ENCODE measurements at places on chromosomes 12 and 14.
A peak's percentile ranks its signal among the peaks of the same experiment; 100 is the strongest.

DNA sequence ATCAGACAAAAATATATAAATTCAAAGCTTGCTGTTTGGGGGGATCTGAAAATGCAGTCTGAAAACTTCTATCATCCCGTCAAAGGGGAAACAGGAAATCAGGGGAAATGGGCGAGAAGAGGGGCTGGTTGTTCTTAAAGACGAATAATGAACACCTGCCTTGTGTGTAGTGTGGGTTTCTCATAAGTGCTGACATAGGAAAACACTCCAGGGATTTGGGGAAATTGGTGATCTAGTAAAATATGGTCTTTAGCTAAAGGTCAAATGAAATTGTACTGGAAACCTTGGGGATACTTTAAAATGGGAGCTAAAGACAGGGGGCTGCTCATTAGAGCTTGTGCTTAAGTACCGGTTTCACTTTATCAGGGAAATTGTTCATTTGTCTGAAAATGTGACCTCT is 39.6 kb upstream of the PIK3C2G start:
- DNase-seq, result no peak

- DNase-seq, result peak; percentile 52
These were observed 4.7 kb upstream of the FAM234B start for GRCh38 chr12:13039328-13039956.

- DNase-seq, result peak; percentile 36
These were observed 54.3 kb downstream of the PEBP1 start for GRCh38 chr12:118190266-118190665.

- DNase-seq, result no peak
These were observed 5.5 kb upstream of the RNASE1 start for GRCh38 chr14:20808162-20808483.

GRCh38 chr12:47813511-47814196 is 6.0 kb downstream of the HDAC7 start:
- DNase-seq, result no peak

- peak; percentile 96 for DNase-seq
These were observed 6.8 kb upstream of the CHD4 start for GRCh38 chr12:6613776-6614512.

DNA sequence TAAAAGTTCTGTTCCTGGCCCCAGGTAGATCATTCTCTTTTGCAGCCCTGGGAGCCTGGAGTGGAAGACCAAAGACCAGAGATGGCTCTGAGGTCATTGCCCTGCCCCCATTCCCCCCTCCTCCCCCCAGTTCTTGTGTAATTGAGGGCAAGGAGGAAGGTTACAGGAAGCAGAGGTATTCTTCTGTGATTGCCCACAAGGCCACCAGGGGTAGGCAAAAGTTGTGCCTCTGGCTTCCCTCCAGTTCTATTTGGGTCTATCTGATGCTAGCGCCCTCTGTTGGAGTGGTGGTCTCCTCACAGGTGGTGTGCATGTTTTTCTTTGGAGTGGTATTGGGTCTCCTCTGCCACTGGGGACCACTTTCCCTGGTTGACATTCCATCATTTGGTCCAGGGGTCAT is 41.2 kb upstream of the CRY1 start:
- no peak for DNase-seq
